ENCODE measurements at places on chromosomes 4 and X.

- peak; percentile 68 for DNase-seq
Measured at GRCh38 chr4:86014599-86014998, 345.3 kb downstream of the MAPK10 start.

- DNase-seq: no peak
Measured at GRCh38 chr4:24007860-24008261, 118.0 kb upstream of the PPARGC1A start.

- no peak for DNase-seq
Measured at GRCh38 chr4:112881842-112882241, 167.6 kb upstream of the ANK2 start.

DNA sequence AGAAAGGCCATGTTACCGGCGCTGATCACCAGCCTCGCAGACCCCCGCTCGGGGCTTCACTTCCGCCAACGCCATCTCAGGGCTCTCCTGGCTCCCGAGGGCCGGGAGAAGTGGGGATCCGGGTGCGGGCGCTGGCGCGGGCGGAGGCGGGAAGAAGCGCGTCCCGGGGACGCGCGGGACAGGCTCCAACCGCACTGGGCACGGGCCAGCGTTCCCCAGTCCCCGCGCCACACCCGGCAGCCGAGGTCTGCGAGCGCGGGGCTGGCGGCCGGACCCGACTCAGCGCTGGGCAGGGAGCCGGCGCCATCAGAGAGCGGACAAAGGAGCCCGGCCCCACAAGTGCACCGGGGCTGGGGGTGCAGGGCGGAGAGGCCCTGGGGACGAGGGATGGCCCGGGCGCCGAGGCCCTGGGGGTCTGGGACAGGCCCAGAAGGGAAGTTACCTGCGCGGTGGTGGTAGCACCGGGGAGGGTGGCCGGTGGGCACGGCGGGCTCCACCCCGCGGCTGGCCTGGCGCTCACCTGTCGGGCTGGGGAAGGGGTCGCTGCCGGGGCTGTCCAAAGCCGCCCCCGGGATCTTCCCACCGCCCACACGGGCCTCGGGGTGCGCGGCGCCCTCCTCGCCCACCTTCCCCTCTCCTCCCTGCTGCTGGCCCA lies 449 bp downstream of the CTPS2 start:
- no peak for DNase-seq

- peak; percentile 64 for DNase-seq
Measured at GRCh38 chr4:40363382-40363920, 28.3 kb downstream of the CHRNA9 start.

DNA sequence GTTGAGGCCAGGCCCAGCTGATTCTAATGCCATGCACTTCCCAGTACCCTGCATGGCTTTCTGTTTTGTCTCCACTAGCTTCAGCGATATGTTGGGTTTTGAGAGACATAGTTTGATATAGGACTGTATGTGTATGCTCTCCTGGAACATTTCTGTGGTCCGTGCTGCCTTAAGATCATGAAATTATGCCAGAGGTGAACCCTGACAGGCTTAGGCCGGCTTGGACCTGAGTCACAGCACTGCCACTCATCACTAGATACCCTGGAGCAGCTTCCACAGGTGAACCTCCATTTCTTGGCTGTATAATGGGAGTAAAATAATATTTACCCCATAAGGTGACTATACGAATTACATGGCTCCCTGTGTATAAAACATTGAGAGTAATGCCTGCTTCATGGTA lies 6.4 kb downstream of the SGMS2 start:
- no peak for DNase-seq

GRCh38 chrX:69021141-69021960 lies 143.9 kb downstream of the PJA1 start:
- DNase-seq: peak; percentile 53

GRCh38 chr4:149645790-149646189 lies 169.9 kb downstream of the IQCM start:
- DNase-seq: peak; percentile 69

DNA sequence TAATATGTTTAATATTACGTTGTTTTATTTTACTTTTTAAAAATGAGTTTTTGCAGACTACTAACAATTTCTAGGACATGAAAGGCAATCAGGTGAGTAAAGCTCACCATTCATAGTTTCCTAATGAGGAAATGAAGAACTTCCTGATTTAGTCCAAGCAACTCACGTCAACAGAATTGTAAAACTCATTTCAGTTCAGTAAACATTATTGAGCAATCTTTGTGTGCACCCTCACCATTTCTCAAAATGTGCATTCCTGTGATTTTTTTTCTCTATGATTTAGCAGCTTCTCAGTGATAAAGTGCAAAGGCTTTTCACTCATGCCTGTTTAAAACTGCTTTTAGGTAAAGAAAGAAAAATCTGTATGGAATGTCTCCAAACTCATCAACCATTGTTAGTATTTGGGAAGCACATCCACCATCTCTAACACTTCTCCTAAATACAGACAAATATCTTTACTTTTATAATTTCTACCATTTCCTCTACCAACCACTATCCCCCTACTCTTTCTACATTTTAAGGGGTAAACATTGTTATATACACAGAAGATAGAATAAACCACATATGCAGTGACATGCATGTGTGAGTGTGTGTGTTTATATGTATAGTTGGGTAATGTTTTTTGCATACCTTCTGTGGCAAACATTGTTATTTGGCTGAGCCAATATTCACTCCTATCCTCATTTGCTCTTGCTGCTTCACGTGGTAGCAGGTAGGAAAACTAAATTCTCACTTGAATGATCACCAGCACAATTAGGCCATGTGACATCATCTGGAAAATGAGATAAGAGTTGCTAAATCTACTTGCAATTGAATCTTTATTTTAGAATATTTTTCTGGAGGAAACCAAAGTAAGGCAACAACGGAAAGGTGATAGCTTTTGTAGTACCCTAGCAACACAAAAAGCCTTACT lies 54.7 kb upstream of the PRDM8 start:
- no peak for DNase-seq

DNA sequence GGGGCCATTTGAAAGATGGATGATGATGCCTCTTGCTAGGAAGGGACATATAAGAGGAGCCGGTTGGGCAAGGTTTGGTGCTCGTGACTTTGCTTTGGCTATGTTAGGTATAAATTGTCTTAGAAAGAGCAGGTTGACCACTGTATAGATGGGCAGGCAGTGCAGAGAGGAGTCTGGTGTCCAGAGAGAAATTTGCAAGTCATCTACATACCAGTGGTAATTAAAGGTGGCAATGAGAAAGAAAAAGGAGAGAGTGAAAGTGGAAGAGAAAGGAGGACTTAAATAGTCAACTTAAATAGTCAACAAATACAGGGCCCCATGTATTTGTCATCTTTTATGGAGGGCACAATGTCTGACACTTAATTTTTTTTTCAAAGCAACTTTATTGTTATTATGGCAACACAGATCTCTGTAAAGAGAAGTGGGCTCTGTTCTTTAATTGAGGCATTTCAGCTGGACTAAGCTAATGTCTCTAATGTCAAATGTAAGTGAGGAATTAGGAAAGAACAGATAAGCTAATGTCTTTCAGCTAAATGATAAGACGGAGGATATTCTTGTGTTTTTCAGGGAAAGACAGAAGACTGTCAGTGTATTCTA lies 75.4 kb upstream of the ANXA3 start:
- no peak for DNase-seq

DNA sequence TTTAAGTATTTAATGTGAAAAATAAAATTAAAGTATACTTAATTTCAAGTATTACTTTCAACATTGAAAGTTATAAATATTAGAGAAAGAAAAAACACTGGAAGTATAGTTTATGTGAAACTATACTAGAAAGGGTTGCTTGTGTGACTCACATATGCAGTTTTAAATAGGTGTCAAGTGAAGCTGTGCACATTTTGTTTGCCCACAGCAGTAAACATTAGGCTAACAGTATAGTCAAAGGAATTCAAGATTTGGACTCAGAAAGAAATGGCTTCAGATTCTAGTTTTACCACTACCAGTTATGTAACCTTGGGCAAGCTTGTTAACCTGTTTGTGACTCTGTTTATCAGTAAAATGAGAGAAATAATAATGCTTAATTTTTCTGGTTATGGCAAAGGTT lies 148.2 kb downstream of the FAM47B start:
- DNase-seq: no peak

- no peak for DNase-seq
Measured at GRCh38 chrX:148633218-148633908, 132.9 kb downstream of the AFF2 start.

DNA sequence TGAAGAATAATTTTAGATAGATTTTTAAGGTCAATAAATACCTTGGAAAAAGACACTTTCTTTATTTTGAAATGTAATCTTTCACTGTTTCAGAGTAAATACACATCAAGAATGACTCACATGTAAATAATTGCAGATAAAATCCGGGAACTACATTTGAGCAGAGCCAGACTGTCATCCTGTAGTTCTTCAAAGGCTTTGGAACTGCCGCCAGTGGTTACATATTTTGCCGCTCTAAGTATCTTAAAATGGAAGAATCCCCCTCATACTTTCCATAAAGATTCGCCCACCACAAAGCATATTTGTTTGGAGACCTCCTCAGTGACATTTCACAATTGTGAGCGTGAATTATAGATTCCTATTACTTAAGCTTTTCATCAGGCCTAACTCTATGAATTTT lies 607.8 kb upstream of the ZFP42 start:
- DNase-seq: no peak

DNA sequence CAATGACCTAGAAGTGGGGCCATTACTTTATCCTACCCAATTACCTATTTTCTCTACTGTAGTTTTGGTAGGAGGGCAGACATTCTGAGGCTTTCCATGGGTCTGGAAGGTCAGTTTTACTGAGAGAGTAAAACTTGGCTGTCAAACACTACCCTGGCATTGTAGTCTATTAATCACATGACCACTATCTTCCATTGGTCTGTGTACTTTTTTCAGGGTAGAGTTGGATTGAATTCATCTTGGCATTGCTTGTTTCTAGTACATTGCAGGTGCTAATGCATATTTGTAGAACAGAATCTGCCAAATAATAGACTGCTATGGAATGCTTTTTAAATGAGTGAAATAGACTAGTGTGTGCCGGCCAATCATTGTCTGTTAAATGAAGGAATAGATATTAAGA lies 271.9 kb downstream of the STIM2 start:
- DNase-seq: no peak

- DNase-seq: no peak
Measured at GRCh38 chr4:120765260-120765680, 157.3 kb downstream of the PRDM5 start.

DNA sequence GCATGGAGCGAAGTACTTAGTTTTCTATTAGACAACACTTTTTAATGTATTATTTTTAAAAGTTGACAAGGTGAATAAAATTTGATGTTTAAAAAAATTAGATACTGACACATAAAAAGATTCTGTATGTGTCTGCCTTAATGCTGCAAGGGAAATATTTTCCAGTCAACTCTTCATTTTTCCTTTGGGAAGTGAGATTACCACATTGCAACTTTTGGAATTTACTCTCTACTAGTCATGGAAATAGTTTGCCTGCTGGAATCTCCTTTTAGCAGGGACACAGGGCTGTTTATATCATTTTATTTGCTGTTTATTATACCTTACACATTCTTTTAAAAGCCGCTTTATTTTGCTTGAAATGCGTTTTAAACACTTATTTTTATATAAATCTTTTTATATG lies 135.1 kb downstream of the MID1 start:
- no peak for DNase-seq

DNA sequence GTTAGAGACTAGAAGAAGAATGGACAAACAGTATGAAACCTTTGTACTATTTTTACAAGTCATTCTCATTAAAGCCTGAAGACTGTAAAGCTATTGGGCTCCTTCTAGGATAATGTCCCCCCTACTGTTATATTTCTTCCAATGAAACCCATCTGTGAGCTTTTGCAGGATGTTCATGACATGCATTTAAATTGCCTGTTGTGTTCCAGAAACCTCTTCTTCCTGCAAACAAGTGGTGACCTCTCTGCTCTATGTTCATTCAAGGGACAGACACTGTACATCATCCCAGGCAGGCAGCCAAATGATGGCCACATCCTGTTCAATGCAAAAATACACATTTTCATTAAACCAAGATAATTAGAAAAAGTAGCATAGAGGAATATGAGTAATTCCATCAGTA lies 128.0 kb downstream of the C4orf33 start:
- DNase-seq: no peak

DNA sequence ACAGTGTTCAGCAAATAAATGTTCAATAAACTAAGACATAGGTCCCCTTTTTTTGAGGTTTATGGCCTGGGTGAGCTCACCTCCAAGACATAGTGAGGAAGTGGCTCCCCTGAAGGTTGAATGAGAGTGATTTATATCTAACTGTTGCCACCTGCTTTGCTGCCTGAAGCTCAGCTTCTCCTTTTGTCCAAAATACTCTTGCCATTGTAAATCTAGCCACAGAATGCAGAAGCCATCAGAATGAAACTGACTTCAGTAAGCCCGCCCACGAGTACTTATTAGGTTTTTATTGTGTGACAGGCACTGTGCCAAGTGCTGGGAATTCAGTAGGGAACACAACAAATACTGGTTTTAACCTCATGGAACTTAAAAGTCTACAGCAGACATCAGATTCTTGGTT lies 18.0 kb downstream of the SPINK2 start:
- DNase-seq: no peak

GRCh38 chrX:66015152-66015831 lies 24.6 kb downstream of the VSIG4 start:
- DNase-seq: no peak

GRCh38 chrX:27548624-27549023 lies 41.5 kb upstream of the DCAF8L2 start:
- DNase-seq: no peak

GRCh38 chr4:145099653-145100052 lies 1.5 kb downstream of the ABCE1 start:
- DNase-seq: no peak

- DNase-seq: no peak
Measured at GRCh38 chr4:185532293-185532692, 3.0 kb downstream of the PDLIM3 start.

GRCh38 chr4:78032446-78032845 lies 24.7 kb upstream of the FRAS1 start:
- peak; percentile 93 for DNase-seq
